ENCODE measurements at places on chromosomes 1 and 21. TPM values are rescaled to one million over a fixed set of nuclear protein-coding genes. Genes with fewer than 3 reads are reported as not detected.
A peak's percentile ranks its signal among the peaks of the same experiment; 100 is the strongest.

DNA sequence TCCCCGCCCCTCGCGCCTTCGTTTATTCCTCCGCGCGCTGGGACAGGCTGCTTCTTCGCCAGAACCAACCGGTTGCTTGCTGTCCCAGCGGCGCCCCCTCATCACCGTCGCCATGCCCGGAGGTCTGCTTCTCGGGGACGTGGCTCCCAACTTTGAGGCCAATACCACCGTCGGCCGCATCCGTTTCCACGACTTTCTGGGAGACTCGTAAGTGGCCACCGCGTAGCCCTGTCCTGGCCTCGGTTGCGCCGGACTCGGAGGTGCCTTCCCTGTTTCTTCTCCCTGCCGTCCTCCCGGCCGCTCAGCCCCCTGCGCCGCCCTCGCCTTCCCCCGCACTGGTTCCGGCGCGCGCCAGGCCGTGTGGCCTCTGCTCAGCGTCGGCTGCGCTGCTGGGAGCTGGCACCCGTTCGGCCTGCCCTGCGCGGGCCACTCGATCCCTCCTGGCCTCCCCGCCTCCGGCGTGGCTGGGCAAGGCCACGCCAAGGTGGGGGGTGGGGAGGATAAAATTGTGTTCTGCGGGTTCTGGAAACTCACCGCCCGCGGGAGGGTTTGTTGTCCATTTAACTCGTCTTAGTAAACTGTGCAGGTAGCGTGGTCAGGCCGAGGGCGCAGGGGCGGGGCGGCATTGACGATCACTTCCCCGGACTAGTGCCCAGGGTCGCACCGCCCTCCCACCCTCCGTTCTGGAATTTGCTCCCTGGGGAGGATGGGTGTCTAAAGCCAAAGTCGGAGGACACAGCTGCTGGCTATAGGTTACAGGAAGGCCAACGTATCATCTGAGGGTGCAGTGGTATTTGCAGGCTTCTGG lies at the start of gene PRDX6:
Gene PRDX6 (plus strand): TSS at position 50 of the 808 bp plus-strand sequence. CDS start 63 bp downstream, at position 113.
- DNase-seq: peak; percentile 59

DNA sequence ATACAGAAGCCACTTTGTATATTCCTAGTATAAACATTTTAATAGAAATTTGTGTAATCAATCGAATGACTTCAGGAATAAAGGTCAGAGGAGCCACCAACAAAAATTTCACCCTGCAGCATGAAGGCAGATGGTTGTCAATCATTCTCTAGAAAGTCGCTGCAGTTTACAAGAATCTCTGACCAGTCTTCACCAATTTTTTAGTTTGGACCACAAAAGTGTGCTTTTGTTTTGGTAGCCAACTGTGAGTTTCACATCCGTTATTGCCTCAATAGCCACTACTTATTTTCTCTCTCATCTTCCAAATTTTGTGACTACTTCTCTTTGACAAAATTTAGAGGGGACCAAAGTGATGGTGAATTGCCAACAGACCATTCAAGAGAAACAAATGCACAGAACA lies 1155.6 kb downstream of the AMY1C start:
- DNase-seq: no peak

- DNase-seq: no peak
Measured at GRCh38 chr1:145751491-145752037, 32.3 kb downstream of the CD160 start.

DNA sequence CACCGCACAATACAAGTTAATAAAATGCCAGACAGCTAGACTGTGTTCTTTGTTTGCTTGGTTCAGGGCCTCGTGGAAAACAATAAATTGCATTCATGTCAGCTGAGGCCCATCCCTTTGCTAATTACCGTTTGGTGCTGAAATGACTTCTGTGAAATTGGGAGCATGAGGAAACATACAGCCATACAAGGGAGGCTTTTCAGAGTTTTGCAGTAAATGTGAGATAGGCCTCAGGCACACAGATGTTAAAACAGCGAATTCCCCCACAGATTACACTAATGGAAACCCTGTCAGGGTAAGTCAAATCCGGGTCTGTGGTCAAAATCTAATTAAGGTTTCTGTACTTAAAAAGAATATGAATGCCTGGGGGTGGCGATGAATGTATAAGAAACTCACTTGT lies 173.5 kb upstream of the LMO4 start:
- DNase-seq: no peak

CLK2 gene
- 78.5 TPM for total RNA-seq

WNT2B gene
- total RNA-seq: 5.8 TPM

DNA sequence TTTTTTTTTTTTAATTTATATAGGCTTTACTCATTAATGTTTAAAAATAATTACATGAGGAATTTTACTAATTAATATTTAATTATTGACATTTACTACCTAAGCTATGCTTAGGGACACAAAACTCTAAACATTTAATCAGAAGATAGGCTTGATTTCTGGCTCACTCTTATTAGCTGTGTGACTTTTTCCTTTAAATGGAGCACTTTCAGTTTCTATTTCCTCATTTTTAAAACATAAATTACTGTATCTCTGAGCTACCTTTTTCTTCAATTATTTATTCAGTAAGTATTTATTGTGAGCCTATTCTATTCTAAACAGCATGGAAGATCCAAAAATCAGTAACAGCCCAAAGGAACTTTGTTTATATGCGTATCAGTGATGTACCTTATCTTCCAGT lies 40.5 kb downstream of the MAP3K7CL start:
- no peak for DNase-seq

DNA sequence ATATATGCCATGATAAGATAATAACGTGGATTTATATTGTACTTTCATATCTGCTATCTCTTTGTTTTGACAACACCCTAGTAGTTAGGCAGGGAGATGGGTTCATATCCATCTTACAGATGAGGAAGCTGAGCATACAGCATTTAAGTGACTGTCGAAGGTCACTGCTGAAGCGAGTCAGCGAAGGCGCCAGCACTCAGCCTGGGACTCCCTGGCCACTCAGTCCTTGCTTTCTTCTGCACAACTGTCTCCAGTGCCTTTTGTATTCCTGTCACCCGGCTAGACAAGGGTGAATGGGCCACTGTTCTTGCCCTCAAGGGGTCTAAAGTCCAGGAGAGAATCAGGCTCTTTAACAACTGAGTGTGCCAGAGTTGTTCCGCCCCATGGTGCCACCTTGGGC lies 3.1 kb downstream of the ARHGEF10L start:
- no peak for DNase-seq

GPR3 gene
- total RNA-seq: 1.3 TPM
